Right cardiac atrium (tissue), 5 donors: ENCODE measurements at places on chromosomes 2 and 18. TPM values are rescaled to one million over a fixed set of nuclear protein-coding genes. Genes with fewer than 3 reads are reported as not detected.

Gene FBXO48
- 0.42 TPM for total RNA-seq

DNA sequence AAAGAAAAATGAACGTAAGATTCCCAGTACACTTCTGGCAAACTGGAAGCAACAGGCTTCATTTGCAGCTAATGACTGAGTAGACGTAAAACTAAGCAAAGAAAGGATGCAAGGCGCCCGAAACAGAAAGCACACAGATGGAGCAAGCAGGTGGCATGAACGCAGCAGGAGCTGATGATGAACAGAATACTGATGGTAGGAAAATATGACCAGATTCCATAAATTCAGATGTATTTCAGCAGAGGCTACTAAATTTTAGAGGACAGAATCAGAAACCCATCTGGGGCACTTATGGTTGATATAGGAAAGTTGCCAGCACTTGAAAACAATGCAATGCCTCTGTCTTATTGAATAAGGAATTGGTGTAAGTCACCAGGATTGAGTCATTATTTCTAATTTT is 658.7 kb upstream of the LINC00305 start:
- DNase-seq: no peak

Gene TYMS
- total RNA-seq: 6.6 TPM

DNA sequence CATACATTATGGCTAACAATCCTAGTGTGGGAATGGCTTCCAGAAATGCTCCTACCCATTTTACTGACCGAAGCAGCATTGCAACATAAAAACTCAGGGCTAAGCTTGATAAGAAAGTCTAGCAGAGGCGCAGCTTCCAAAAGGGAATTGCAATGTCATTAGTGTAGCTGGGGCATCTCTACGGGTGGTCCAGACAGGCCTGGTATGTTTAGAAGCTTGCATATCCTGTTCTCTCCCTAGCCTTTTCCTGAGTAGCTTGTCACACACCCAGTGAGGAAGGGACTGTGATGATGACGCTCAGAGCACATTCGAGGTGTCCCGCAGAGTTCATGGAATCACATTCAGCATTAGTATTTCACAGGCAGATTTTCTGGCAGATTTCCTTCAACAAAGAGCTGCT is 38.0 kb upstream of the COL5A2 start:
- DNase-seq: no peak

- DNase-seq: no peak
Measured at GRCh38 chr2:151853070-151853758, 25.0 kb upstream of the ARL5A start.

- no peak for DNase-seq
Measured at GRCh38 chr18:79570266-79571201, 109.1 kb upstream of the CTDP1 start.

DNA sequence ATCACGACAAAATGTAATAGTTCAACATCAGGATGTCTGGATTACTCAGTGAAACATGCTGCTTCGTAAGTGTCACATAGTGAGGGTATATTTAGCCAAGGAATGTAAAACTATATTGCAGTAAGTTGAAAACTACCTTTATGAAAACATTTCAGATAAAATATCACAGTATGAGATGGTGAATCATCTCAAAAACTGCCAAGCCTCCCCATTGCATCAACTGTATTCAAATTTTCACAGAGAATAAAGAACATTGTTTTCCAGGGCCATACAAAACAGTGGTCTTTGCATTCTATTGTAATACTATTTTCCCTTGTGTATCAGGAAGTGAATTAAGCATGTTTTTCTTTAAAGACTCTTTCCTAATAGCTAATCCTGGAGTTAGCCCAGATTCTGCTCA is 47.6 kb upstream of the MSTN start:
- no peak for DNase-seq

- DNase-seq: no peak
Measured at GRCh38 chr18:8290435-8290834, 318.8 kb upstream of the RAB12 start.

GRCh38 chr2:1678609-1679008 is 65.7 kb downstream of the PXDN start:
- no peak for DNase-seq

DNA sequence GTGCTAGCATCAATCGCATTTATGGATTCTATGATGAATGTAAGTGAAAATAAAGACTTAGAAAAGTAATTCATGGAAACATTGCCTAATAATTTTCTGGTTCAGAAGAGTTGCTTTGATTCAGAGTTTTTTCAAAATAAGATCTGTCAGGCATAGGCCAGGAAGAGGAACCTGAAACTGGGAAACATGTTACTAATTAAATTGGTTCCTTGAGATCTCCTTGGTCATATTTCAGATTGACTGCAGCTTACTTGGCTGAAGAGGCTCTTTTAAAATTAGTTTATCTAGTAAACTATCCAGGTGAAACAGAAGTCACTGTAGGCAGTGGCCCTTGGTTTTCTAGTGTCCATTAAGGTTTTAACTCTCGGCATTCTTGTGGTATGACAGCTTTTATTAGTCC is 27.4 kb downstream of the PPP1CB start:
- no peak for DNase-seq

Gene KCNG2
- not detected for total RNA-seq

GRCh38 chr18:51273437-51273836 is 76.0 kb upstream of the MEX3C start:
- no peak for DNase-seq

Gene LRP1B
- total RNA-seq: 0.34 TPM

GRCh38 chr2:110770404-110770958 is 38.1 kb downstream of the ACOXL start:
- peak; percentile 73 for DNase-seq

DNA sequence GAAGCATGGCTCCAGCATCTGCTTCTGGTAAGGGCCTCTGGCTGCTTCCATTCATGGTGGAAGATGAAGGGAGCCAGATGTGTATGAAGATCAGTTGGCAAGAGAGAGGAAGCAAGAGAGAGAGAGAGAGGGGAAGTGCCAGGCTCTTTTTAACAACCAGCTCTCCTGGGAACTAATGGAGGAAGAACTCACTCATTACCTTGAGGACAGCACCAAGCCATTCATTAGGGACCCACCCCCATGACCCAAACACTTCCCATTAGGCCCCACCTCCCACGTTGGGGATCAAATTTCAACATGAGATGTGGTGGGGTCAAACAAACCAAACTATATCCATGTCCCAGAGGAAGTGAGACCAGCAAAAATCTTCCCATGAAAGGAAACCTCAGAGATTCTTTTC is 124.8 kb upstream of the SIX2 start:
- DNase-seq: no peak

DNA sequence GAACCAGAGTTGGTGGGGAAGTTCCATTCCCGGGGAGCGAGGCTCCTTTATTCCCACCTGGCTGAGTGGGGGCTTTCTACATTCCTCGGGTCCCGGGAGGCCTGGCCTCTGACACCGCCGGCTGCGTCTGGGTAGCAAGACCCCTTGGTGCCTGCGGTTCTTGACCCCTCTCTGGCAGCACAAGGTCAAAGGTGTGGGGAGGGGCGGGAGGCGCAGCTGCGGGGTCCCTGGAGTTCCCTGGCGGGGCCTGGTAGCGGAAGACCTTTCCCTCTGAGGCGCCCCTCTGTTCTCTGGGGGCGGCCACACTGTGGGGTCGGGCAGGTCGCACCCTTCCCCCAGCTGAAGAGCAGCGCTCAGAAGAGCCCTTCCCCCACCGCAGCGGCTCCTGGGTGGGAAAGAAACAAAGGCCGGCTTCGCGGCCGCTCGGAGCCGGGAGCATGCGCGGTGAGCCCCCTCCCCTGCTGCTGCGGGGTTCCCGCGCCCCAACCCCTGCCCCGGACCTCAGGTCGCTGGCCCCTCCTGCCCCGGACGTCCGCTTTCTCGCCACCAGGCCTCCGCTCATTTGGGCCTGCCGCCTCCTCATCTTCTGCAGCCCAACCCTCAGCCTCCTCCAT is 146.3 kb downstream of the ANKRD44 start:
- peak; percentile 59 for DNase-seq

Gene ANXA4
- 40.6 TPM for total RNA-seq

Gene PDCD1
- 5.5 TPM for total RNA-seq

DNA sequence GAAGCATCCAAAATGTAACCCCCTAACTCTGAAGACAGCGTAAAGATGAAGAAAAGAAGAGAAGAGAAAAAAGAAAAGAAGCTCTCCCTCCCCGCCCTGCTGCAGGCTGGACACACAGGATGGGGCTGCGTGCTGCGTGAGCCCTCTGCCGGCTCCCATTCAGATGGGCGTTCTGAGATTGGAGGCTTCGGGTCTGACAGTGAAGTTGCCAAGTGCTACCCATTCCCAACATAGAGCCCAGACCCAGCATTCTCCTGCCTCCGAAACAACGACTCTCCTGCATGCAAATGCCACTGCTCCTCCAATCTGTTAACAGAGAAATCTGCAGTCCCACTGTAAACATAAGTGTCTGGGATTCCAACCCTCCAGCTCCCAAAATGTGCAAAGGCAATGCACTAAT is 234.9 kb downstream of the BCL11A start:
- DNase-seq: peak; percentile 65

GRCh38 chr2:120626566-120626965 is 109.1 kb upstream of the GLI2 start:
- no peak for DNase-seq

Gene POTEI
- total RNA-seq: 0.79 TPM

DNA sequence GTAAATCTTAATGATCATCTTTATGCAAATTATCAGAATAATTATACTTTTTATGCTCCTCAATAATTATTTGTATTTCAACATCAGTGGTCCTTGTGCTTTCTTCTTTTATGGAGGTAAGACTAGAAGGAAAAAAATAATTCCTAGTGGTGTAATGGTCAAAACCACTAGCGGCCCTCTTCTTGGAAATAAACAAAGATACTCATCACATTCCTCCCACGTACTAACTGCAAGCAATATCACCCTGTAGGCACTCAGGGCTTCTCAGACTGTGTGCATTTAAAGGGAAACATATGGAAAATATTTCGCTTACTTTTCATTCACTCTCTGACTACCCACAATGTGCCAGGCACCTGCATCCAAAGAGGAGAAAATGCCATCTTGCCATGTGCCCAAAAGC is 263.7 kb downstream of the DOK6 start:
- no peak for DNase-seq

DNA sequence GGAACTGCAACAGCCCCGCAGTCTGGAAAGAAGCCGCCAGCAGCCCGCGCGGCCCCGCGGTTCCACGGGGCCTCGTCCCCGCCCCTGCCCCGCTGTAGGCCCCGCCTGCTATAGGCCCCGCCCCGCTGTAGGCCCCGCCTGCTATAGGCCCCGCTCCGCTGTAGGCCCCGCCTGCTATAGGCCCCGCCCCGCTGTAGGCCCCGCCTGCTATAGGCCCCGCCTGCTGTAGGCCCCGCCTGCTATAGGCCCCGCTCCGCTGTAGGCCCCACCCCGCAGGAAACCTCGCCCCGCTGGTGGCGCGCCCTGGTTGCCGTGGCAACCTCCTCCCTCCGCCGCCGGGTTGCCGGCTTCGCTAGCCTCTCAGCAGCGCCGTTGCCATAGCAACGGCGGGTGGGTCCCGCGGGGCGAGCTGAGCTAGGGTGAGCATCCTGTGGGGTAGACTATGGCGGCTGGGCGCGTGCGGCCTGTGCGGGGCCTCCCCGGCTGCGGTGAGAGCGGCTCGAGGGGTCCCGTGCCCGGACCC is 12.2 kb upstream of the KIF1A start:
- peak; percentile 98 for DNase-seq

Gene CPS1
- total RNA-seq: 2.5 TPM

DNA sequence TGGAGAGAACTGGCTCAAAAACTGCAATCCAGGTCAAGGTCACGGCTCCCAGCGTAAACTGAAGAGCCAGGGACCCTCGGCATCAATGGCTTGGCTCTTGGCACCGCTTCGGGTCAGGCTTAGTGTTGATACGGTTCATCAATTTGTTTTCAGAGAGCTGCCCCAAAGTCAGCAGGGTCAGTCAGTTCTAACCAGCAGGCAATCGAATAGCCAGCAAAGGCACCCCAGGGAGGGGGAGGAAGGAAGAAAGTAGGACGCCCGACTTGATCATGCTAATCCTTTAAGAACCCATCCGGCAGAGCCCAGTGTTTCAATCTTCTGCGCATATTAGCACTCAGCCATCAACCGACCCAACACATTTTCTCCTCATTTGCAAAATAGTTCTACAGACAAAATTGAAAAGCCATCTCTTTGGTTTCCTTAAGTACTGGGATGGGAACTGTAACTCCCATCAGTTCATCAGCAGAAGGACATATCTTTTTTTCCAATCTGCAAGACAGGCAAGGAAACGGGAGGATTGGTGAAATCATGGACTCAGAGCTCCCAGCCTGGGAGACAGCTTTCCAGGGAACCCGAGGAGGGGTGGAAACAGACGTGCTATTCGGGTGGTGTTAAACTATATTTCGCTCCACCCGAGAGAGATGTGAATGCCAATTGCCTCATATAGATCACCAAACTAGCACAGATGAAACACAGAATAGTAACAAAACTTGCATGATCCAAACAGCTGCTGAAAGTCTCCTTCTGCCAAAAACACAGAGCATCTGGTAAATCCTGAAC is 40.7 kb upstream of the CABLES1 start:
- no peak for DNase-seq

Gene APLF
- 6.6 TPM for total RNA-seq

GRCh38 chr2:75311521-75311920 is 112.2 kb upstream of the TACR1 start:
- no peak for DNase-seq

DNA sequence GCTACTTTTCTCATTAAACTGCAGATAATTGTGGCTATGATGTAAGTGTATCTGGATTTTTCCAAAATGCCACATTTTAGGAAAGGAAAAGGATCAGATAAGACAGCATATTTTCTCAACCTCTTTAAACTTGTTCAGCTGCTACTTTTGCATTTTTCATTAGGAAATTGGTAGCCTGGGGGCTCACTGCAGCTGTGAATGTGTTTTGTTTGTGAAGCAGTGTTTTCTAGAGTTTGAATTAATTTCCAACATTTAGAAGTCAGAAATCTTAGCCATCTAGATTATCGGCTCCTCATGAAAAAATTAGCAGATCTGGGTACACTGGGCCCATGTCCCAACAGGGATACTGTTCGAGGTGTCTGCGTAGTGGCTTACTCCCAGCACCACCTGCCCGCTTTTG is 56.3 kb upstream of the ZDBF2 start:
- no peak for DNase-seq

Gene IKZF2
- total RNA-seq: 5.8 TPM

DNA sequence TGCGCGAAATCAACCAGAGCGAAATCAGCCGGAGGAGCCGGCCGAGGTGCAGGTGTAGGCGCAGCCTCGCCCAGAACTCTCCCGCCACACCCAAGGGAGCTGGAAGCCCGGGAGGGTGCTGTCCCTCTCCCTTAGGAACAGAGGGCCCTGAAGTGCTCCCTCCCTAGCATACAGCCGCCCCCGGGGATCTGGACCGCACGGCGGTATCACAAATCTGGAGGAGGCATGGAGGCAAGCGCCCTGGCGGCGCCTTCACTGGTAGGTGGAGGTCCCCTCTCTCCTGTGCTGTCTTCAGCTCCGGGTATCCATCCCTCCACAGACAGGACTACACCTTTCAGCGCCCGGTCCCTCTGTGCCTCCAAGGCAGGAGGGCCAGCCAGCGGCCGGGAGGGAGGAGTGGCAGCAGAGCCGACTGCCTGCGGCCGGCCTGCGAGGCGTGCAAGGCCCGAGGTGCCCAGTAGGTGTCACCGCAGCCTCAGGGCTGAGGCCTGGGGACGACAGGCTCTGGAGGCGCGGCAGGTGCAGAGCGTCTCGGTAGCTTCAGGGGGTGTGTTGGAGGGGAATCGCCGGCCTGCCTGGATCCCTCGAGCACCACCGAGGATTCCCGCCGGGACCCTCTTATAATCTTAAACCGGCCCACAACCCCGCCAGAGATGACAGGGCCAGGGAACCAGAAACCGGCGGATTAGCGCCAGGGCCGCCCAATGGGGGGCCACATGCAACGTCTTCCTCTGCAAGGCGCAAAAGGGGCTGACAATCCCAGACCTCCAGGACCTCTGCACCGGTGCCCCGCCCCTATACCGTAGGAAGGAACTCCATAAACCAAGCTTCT is 2.8 kb downstream of the IHH start:
- DNase-seq: peak; percentile 89
